NCI-H69 (cell line): ENCODE measurements at places on chromosomes 11 and 22.
A peak's percentile ranks its signal among the peaks of the same experiment; 100 is the strongest.

GRCh38 chr11:106670069-106670468 is 348.2 kb downstream of the GUCY1A2 start:
- no peak for DNase-seq

GRCh38 chr11:99327527-99327926 is 306.8 kb downstream of the CNTN5 start:
- no peak for DNase-seq

DNA sequence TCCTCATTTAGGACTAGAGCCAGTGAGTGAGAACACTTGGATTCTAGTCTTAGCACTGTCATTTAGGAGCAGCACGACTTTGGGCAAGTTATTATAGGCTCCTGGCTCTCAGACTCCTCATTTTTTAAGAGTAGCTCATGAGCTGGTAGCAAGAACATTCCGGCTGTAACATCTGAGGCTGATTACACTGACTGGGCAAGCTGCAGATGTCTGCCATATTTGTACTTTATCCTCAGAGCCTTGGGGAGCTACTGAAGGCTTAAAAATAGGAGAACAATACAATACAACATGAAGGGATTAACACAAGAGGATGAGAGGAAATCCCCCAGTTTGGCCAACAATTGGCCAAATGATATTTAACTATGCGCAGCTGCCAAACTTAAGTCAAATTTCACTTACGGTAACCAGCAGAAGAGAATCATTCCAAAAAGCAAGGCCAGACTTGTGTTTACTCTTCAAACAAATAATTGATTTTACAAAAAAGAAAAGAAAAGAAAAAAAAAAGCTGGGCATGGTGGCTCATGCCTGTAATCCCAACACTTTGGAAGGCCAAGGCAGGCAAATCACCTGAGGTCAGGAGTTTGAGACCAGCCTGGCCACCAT is 113.1 kb upstream of the ARHGAP42 start:
- DNase-seq: no peak

- no peak for DNase-seq
These were observed 26.7 kb downstream of the FLI1 start for GRCh38 chr11:128720522-128720985.

GRCh38 chr22:23166841-23167616 is 13.3 kb upstream of the BCR start:
- DNase-seq: peak; percentile 50

DNA sequence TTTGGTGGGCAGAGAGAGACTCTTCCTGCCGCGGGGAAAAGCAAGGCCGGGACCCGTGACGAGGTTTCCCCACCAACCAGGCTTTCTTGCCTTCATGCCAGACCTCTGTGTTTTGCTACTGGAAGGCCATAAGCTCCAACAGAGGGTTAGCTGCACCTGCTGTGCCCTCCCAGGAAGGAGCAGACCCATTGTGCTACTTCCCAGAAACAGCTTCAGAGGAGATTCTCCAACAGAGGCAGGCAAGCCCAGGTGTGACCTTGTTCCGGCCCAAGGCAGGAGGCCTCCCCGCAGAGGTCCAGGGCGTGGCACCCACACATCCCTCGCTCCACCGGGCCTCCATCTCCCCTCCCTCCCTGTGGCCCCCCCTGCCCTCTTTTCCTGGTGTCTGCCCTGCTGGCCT is 57.8 kb downstream of the ELFN2 start:
- DNase-seq: peak; percentile 19
